ENCODE measurements at places on chromosomes 12 and 14.

GRCh38 chr14:91369628-91370445, 47.8 kb downstream of the CCDC88C start:
- DNase-seq = peak; percentile 89

DNA sequence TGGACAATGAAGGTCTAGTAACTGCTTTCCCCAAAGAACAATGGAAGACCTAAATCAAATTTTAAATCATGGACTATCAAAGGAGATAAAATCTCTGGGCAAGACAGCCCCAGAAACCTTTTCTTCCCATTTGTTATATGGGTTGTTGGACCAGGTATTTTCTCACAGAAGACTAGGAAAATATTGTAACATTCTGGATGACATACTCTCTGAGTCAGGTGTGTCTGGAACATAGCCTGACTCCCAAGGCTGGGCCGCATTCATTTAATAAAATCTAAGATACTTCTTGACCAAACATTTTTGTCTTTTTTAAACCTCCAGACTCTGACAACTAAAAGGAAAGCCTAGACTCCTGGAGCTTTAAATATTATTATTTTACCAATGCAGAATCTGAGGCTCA, 87.9 kb downstream of the ATP23 start:
- DNase-seq = no peak

DNA sequence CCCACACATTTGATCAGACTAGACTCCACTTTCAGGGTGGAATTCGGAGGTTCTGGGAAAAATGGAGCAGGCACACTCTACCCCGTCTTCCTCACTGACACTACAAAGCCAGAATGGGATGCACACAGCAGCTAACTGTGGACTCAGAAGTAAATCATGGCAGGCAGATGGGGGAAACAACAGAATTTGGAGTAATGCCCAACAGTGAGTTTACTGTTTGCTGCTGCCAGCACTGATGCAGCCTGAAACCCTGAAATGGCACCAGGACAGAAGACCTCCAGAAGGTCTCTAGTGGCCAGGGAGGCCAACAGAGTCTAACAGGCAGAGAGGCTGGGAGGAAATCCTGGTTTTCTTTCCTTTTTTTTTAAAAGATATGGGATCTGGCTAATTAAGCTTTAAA, 24.6 kb downstream of the KCTD10 start:
- peak; percentile 15 for DNase-seq

DNA sequence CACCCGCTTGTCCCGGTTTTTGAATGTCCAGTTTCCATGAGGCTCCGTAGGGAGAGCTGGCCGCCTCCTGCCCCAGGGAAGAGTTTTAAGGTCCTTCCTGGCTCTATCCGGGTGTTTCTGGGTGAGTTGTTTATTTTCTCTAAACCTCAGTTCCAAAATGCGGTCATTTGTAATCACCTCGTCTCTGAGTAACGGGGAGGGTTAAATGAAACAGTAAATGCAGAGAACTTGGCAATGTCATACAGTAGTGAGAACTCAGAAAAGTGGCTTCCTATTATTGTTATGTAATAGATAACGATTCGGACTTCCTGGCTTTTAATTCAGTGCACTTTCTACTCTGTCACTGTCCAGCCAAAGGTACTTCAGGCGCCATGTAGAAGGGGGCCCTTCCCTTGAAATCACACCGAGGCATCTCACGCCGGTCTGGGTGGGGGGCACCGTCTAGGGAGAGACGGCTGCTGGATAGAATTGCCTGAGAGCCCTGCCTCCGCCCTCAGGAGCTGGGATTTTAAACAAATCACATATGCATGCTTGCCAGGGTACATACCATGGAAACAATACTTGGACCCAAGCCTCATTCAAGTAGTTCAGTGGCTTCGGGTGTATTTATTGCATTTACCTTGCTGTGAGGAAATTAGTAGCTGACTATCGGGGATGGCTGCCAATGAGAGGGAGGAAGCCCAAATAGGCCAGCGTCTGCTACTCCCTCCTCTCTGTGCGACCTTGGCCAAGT, 26.4 kb downstream of the NOS1 start:
- no peak for DNase-seq

GRCh38 chr12:57892232-57892972, 45.9 kb upstream of the CTDSP2 start:
- DNase-seq = no peak

- no peak for DNase-seq
Observed at GRCh38 chr12:117013726-117014125, 85.5 kb downstream of the TESC start.

DNA sequence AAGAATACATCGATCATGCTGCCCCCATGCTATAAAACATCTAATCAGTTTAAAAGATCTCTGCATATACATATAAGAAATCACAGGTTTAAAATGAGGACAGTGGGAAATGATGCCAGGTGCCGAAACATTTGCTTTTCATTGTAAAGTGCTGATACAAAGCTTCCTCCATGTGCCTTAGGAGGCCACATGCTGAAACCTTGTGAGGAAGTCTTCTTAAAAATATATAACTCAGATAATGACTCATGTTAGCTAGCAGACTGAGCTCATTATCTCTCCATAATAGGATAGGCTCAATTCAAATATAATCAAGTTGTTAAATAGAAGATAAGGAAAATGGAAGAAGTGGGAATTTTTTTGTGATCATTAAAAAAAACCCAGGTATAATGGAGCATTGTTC, 65.9 kb downstream of the RFX4 start:
- no peak for DNase-seq

DNA sequence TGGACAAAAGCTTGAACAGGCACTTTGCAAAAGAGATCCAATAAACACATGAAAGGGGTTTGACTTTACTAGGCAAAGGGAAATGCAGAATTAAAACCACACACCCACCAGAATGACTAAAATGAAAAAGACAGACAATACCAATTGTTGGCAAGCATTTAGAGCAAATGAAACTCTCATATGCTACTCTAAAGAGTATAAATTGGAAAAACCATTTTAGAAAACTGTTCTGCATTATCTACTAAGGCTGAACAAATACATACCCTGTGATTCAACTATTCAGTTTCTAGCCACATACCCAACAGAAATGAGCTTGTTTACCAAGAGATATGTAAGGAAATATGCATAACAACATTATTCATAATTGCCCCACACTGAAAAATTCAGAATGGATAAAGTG, 8.5 kb upstream of the IL22 start:
- DNase-seq = no peak

GRCh38 chr12:44078273-44078672, 242.4 kb downstream of the TMEM117 start:
- DNase-seq = no peak

- no peak for DNase-seq
Observed at GRCh38 chr12:58159941-58160340, 218.6 kb downstream of the ATP23 start.

DNA sequence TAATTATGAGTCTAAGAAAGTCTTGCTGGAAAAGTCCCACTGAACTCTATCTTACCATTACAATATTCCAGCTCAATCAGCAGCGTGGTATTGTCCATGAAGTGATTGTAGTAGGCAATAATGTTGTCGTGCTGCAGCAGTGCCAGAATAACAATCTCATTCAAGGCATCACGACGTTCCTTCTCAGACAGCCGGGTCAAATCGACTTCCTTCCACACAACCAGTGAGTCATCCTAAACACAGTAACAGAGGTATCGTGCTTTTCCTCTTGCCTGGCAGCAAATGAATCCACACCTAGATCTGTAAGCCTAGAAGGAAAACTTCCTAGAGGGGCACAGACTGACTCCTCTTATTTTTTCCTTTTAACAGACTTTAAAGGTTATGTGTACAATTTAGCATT, 2.9 kb downstream of the NEK9 start:
- DNase-seq = no peak

DNA sequence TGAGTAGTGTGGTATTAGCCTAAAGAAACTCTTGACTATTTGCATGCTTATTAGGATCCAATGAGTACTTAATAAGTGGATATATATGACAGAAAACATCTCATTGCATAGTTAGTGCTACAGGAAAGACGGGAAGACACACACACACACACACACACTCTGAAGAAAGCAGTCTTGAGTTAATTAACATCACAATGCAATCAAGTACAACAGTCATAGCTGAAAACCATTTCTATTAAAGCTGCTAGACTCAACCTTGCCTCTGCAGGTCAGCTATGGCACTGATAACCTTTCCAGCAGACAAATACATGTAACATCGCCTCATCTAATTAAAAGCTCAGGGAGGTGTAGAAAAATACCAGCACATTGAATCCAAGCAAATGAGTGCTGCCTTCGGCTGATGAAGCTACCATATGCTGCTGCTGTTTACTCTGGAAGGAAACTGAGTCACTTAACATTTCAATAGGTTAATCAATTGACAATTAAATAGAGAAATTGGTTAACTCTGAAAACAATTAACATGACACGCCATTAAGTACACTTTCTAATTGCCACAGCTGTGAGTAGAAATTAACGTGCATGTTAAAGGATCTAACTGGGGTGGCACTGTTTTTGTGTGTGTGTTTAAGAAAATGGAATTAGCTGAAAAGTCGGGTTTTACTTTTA, 93.2 kb upstream of the OTX2 start:
- DNase-seq = no peak

DNA sequence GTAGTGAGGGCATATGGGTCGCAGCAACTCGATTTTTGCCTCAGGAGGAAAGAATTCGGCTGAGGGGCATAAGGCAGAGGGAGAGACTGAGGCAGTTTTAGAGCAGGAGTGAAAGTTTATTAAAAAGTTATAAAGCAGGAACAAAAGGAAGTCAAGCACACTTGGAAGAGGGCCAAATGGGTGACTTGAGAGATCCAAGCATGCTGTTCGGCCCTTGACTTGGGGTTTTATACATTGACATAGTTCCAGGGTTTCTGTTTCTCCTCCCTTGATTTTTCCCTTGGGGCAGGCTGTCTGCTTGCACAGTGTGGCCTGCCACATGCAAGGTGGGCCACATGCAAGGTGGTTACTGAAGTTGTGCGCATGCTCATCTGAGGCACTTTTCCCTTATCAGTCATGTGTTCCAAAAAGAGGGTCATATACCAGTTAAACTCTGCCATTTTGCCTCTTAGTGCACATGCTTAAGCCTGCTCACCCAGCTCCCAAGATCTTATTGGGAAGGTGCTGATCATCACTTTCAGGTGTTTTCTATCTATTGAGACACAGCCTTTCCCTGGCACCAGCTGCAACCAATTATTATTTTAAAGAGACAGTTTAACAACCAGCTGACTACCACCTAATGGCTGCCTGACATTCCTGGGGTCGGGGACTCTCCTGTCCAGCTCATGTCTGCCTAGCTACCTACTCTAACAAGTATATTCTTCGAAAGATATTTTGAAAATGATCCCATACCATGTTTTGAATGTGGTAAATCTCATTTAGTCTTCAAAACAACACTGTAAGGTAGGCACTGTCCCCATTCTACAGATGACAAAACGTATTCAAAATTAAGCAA, 19.9 kb downstream of the PTGER2 start:
- DNase-seq = no peak
